Activated naive CD4-positive, alpha-beta T cell treated with anti-CD3 and anti-CD28 coated beads, Interleukin-2, amount 50 U/mL, for 72 hours (primary cell): ENCODE measurements at places on chromosomes 2 and 18.

DNA sequence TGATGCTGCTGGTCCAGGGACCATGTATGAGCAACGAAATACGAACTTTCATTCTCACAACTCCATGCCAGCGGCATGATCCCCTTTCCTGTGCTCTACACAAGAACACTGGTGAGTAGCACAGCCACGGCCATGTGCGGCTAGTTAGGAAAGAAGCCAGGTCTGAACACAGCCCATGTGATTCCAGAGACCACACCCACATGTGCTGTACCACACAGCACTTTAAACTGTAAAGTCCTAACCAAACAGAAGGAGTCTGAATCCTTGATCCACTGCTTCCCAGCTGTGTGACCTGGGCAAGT lies 33.0 kb upstream of the ACAA2 start:
- no peak for DNase-seq

- no peak for DNase-seq
Observed at GRCh38 chr2:76812156-76812555, 710.0 kb downstream of the LRRTM4 start.

- DNase-seq = no peak
Observed at GRCh38 chr2:2294183-2294690, 36.8 kb downstream of the MYT1L start.

- DNase-seq = no peak
Observed at GRCh38 chr18:35158728-35159450, 81.9 kb upstream of the ZNF397 start.

DNA sequence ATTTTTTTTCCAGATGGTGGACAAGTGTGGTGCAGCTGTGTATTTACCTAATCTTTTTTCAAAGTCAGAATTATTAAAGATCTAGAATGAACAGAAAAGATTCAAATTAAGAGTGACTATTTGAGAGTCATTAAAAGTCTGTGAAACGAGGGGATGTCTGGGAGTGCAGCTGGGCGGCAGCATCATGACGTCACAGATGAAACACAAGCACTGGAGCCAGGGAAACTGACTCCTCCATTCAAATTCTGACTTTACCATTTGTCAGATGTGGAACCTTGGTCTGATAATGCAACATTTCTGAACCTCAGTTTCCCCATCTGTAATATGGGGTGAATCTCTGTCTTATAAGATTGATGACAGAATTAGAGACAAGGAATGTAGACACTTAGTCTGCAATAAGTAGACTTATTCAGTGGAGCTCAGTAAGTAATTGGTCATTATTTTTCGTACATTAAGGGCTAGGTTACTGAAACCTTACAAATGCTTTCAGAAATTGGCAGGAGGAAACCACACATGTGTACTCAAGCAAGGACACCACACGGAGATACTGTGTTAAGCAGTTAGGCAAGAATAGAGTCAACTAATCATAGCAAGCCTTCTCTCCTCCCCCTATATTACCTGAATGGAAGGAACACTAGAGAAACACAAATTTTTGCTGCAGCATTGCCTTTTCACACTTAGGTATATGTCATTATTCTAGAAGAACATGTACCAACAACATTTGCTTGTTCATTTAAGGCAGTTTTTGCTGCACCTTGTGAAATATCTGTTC lies 27.8 kb upstream of the CXXC1 start:
- no peak for DNase-seq

DNA sequence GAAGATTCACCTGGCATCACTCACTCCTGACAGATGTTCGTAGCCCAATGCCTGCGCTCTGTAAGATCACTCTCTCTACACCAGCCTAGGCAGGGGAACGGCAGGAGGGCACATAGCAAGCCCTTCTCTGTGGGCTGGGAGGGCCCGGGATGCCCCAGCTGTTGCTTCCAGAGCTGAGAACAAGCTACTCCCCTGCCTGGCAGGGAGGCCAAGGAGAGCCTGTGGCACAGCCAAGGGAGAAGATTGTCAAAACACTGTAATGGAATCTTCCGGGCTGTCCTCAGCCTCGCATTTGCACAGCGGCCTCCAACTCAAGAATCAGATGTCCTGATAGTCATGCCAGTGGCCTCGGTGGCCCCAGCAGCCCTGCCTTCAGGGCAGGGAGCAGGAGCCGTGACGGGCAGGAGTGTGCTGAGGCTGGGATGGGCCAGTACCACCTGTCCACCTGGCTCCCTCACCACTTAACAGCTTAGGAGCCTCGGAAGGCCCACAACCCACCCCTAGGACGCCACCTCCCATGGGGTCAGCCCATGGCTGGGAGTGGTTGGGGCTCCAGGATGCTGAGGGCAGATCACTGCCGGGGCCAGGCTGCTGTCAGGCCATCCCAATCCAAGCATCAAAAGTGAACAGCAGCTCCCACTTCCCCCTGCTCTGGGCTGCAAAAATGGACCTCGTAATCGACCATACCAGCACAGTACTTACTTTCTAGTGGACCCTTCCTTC lies 21.9 kb upstream of the SLC35F6 start:
- DNase-seq = no peak

DNA sequence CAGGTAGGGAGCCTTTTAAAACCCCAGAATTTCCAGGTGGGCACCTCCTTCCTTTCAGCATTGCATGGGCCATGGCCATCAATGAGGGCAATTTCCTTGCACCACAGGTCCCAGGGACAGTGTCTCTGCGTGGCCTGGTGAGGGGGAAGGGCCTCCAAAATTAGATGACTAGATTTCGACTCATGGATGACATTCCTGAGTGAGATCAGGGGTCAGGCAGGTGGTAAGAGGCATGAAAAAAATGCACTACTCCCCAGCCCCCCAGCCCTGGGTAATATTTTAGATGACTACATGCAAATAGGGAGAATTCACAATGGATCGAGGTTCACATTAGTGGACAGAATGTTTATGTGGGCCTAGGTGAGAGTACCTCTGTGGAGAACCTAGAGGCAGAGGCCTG lies 19.0 kb upstream of the IGFBP5 start:
- no peak for DNase-seq

- DNase-seq = no peak
Observed at GRCh38 chr18:66646609-66647008, 42.7 kb upstream of the CDH19 start.

DNA sequence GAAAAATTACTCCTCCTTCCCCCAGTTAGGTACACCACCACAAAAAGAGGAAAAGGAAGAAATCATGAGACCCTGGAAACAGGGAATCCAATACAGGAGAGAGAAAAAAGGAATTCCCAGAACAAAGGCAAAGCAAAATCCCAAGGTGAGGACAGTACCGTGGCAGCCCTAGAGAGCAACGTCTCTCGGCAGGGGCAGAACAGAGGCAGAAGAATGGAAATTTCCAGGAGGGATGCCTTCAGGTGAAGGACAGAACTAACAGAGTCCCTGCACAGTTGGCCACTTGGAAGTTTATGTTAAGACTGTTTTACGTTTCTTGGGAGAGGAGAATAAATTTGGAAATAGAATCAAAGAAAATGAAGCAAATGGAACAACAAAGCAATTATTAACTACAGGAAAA lies 27.7 kb downstream of the GRB14 start:
- no peak for DNase-seq

DNA sequence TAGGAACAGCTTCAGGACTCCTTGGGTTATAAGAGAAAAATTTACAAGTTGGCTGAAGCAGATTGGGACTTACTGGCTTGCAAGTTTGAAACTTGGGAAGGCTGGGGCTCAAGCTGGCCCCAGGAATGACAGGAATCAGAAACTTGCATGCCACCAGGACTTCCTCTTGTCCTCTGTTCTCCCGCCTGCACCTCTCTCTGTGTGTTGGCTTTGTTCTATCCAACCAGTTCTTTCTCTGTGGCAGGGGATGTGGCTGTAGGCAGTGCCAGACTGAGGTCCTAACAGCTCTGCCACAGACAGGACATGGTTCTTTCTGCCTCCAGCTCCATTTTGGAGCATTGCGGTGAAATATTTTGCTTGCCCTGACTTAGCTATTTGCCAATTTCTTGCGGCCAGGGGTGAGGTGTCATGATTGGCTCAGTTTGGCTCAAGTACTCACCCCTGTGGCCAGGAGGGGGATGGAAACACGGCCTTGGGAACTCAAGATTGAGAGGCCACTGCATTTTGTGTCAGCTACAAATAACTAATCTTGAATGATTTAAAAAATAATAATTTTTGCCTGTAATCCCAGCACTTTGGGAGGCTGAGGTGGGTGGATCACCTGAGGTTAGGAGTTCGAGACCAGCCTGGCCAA lies 48.9 kb downstream of the MEP1B start:
- DNase-seq = no peak

- no peak for DNase-seq
Observed at GRCh38 chr2:171522788-171523087, 464 bp downstream of the CYBRD1 start.

DNA sequence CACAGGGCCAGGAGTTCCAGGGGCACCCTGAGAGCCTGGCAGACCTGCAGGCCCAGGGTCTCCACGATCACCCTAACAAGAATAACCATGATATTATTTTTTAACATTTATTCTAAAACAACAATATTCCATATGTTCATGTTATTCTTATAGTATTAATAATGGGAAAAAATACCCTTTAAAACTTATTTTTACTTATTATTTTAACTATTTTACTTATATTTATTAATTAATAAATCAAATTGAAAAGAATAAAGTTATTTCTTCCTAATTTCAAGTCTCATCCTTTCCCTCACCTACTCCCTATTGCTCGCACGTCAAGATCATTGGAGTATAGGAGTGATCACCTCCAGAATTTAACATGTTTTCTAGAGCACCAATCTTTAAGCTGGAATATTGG lies 71.7 kb downstream of the COL3A1 start:
- DNase-seq = no peak

DNA sequence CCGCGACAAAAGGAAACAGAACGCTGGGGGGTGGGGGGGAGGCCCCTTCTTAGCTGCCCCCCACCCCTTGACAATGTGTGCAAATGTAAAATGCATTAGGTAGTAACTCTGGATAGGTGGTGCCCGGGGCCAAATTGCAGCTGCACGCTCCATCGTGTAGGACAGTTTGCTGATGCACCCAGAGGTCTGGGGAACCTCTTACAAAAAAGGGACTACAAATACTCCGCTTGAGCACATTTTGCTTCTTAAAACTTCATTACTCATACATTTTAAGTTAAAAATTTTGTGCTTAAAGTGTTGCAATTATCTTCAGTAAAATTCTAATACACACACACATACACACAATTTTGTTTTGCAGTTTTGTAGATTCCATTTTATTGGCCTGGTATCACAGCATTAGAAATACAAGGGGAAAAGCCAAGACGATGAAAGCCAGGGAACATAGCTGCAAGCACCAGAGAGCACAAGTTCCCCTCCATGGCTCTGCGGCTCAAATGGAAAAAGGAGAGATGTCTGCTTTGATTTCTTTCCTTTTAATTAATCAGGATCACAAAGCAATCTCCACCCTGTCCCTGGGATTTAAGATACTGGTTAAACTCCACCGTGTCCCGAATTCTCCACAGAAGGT lies 582.1 kb downstream of the ZEB2 start:
- no peak for DNase-seq

GRCh38 chr2:100844514-100844913 lies 24.6 kb downstream of the NPAS2 start:
- no peak for DNase-seq

- no peak for DNase-seq
Observed at GRCh38 chr2:239394346-239394945, 6.4 kb downstream of the HDAC4 start.

- no peak for DNase-seq
Observed at GRCh38 chr18:77151772-77152520, 19.4 kb upstream of the MBP start.

DNA sequence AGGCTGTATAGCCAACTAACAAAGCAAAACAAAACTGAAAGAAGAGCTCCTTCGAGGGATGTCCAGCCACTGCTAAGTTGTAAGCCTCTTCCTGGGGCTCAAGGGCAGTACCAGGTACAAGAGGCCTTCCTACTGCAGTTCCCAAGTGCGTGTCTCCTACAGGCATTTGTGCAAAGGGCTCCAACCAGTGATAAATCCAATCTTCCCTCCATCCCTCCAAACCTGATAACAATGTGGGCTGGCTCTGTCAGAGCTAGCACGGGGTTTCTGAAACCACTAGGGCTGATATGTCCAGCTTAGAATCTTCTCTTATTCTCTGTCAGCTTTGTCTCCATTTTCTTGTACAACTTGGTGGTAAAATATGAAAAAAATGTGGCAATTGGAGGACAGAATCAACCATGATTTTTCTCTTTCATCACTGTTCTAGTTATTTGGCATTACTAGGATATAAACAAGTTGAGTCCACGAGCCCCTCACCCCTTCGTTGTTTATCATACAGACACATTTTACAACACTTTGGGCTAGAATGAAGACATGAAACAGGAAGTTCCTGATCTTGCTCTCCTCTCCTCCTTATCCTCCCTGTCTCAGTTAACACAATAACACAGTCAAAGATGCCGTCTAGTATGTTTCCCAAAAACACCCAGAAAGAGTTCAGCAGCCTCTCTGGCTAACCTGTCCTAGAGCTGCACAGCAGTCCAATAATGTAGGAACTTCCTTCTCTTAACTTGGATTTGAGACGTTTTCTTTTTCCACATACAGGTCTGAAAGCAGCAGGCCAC lies 35.4 kb upstream of the WIPF1 start:
- no peak for DNase-seq
